ENCODE measurements at places on chromosomes 16 and 17.

GRCh38 chr16:23339787-23340186 lies 37.7 kb downstream of the SCNN1B start:
- DNase-seq = no peak

GRCh38 chr17:79294459-79295071 lies 219.9 kb downstream of the ENGASE start:
- peak; percentile 35 for DNase-seq

DNA sequence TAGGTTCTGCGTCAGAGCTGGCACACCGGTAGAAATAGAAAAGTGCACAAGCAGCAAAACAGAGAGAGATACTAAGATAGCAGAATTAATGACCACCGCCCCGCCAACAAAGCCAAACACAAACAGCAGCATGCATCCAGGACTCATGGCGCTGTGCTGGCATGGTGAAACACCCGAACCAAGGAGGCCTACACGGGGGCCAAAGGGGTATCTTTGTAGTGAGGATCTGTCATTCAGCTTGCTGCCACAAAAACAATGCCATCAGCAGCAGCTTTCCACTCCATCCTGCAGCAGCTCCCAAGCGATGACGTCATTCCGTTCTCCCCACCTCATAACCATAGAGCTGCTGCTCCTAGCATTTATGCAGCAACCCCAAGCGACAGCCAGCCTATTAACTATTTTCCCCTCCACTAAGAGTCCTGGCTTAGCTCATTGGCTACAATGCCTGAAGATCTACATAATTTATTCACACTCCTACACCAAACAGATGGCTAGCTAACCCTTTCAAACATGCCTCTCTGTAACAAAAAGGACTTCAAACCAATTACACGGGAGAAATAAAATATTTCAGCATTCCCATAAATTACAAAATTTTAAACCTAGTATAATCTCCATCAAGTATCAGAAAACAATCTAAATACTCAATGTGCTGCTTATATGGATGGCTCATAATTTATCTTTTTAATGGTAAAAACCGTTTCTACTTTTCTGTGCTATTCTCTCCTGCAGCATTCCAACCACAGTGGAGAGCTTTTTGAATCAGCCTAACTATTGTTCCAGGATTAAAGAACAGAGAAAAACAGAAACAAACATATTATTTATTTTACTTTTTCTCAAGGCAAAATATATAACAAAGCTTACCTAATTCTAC lies 73.9 kb downstream of the SPAG9 start:
- DNase-seq = no peak

DNA sequence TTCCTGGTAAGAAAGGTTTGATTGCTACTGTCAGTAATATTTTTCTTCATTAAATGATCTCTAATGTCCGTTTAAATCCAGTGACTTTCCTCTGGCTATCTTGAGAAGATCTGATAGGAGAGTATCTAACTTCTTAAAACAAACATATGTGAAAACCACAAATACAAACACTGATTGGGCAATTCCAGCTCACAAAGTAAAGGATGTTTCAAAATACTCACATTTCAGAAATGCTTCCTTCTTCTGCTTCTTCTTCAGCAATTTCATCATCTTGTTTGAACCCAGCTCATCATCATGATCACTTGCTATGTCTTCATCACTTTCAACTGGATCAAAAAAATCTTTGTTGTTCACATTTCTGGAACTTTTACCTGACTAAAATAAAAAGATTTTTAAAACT lies 64.3 kb upstream of the RBL2 start:
- no peak for DNase-seq

GRCh38 chr17:79338152-79338551 lies 263.5 kb downstream of the ENGASE start:
- no peak for DNase-seq

DNA sequence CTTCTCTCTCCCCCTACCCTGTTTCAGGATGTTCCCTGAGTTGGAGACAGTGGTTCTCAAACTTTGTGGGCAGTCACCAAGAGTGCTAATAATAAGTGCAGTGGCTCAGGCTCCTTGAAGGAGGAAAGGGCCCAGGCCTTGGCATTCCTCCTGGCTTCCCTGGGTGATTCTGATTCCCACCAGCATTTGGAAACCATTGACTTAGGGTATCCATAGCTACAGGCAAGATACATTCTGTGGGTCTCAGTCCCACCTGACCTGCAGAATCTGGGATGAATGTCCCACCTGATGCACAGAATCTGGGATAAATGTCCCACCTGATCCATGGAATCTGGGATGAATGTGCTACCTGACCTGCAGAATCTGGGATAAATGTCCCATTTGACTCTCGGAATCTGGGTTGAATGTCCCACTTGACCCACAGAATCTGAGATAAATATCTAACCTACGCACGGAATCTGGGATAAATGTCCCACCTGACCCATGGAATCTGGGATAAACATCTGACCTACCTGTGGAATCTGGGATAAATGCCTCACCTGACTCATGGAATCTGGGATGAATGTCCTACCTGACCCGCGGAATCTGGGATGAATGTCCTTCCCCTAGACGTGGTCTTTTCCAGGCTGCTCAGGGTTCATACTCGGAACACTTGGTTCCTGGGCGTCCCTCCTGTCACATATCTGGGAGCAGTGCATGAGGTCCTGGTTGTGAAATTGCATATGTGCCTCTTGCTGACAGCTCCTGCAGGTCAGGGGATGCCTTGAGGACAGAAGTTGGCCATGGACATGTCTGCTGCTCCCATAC lies 136.7 kb upstream of the HS3ST2 start:
- no peak for DNase-seq

GRCh38 chr17:8890671-8891070 lies 23.2 kb upstream of the PIK3R6 start:
- DNase-seq = no peak

DNA sequence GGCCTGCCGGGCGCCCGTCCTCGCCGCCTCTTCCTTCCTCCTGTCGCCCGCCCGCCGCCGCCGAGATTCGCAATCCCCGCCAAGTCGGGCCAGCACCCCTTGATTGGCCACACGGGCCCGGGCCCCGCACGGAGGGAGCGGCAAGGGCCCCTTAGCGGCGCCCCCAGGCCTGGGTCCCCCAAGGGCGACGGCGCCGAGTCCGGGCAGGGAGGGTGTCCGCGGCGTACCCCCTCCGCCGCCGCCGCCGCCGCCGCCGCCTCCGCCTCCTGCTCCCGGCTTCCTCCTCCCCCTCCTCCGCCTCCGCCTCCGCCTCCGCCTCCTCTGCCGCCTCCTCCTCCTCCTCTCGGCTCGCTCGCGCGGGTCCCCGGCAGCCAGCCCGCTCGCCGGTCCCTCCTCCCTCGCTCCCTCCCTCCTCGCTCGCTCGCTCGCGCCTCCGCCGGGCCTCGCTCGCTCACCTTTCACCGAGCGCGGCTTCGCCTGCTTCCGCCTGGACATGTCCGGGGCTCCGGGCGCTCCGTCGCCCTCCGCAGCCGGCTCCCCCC lies 561 bp downstream of the ZNF423 start:
- peak; percentile 87 for DNase-seq

DNA sequence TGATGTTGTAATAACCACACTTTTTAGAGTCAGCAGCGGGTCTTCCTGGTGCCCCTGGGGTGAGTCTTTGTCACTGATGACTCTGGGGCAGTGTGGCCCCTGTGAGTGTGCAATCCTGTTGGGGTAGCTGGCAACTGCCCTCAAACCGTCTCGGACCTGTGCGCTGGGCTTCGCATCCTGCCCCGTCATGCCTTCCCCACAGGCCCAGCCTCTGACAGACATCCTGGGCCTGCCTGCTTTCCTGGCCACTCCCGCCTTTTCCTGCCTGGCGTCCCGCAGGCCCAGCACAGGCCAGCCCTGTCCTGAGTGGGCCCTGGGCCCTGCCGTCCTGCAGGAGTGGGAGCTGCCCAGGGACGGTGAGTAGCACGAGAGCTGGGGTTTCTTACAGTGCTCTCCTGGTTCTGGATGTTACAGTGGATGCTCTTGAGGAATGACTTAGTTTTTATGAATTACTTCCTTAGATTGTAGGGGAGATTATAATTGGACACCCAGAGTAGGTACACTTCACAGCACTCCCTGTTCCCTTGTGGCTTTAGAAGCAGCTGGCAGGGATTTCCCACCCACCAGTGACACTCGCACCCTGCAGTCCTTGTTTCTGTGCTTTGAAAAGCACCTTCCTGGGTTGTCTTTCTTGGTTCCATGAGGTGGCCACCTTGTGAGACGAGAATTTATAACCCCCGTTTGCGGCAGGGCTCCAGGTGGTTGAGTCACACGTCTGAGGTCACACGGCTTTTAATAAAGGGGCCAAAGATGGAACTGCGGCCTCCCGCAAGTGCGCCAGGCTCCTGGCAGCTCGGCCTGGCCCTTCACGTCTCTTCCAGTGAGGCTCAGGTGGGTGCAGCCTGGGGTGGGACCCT lies 50.0 kb upstream of the CAPN15 start:
- peak; percentile 68 for DNase-seq

DNA sequence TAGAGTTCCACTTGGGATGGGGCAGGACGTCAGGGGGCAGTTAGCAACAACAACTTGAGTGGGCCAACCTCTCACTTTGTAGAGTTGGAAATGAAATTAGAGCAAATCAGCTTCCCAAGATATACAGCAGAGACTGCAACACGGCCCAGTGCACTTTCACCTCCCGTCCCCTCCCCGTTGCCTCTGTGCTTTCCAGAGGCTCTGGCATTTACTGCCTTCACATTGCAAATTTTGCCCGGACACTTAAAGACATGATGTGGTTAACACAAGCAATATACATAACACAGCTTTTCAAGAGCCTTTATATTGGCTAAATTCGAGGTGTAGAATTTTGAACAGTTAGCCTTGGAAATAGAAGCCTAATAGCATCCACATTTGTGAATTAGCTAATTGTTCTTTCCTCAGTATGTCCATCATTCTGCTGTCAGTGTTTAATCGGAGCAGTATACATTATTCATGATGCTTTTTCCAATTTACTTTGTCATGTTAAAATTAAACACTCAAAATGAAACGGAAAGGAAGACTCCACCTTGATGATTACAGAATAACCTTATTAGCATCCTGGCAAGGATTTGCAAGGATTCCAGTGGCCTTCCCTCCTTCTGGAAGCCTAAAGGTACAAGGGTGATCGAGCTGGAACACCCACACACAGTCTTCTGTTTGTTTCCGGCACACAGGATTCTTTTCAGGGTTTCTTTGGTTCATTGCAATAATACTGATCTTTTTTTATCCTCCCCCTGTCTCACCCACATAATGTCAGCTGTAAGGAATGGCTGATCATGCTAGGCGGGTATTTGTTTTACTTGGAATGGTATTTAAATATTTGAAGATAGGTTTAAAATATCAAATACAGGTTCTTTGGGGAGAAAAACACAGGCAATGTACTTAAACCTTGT lies 190.9 kb upstream of the CACNG5 start:
- no peak for DNase-seq

- DNase-seq = no peak
Observed at GRCh38 chr16:71709229-71709781, 15.2 kb downstream of the PHLPP2 start.

- no peak for DNase-seq
Observed at GRCh38 chr17:38324772-38325171, 19.0 kb downstream of the GPR179 start.

GRCh38 chr17:56326001-56326359 lies 172.7 kb downstream of the ANKFN1 start:
- DNase-seq = no peak

GRCh38 chr17:62193249-62193648 lies 128.2 kb upstream of the MED13 start:
- DNase-seq = no peak

- DNase-seq = no peak
Observed at GRCh38 chr17:411421-412120, 59.0 kb upstream of the RPH3AL start.

- no peak for DNase-seq
Observed at GRCh38 chr17:76691379-76692191, 19.2 kb downstream of the MXRA7 start.

GRCh38 chr16:466651-467050 lies 41.2 kb downstream of the RAB11FIP3 start:
- no peak for DNase-seq

GRCh38 chr17:2899906-2900305 lies 103.7 kb downstream of the RAP1GAP2 start:
- DNase-seq = no peak

DNA sequence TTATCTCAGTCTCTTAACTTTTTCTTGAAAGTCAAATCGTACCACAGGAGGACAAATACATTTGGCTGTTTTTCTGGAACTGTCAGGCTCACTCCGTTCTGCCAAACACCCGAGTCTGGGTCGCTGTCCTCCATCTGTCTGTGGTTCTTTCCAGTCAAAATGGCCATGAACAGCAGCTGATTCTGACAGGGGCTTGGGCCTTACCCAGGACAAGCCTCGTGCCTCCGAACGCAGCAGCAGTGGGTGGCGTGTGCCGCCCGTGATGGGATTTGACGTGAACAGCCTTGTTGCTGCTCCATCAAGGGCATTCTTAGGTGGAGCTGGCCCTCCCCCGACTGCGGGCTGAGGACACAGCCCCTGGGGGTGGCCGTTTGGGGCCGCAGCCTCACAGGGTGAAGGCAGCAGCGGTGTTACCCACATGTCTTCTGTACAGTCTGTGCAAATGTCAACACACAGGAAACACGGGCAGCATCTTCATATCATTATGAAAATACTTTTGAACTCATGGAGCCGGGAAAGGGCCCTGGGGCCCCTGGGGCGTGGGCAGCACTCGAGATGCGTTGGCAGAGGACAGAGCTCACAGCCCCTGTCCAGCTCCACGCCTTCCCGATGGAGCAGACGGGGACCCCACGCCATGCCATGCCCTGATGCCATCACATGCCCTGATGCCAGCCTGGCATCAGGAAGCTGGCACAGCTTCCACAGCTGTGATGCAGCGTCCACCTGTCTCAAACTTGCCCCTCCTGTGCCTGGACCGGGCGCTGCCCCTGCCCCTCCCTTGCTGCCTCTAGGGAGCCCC lies 8.6 kb upstream of the ACSF3 start:
- no peak for DNase-seq

GRCh38 chr17:49634485-49634860 lies 43.4 kb downstream of the SPOP start:
- no peak for DNase-seq

- no peak for DNase-seq
Observed at GRCh38 chr17:43545383-43545632, 832 bp downstream of the ETV4 start.

DNA sequence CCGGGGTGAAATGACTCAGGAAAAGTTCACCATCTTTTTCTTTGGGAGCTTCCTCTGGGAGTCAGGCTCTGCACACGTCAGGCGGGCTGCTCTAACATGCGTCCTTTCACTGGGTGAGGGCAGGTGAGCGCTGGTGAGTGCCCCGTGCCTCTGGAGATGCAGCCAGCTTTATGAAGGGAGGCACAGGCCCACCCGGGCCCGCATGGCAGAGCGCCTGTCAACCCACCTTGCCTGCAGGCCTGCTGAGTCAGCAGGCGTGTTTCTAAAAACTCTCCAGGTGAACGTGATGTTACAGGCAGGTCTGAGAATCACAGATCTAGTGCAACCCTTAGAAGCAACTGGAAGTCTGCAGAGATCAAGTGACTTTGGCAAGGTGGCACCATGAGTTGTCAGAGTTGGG lies 18.4 kb downstream of the MAP1LC3B start:
- no peak for DNase-seq

- no peak for DNase-seq
Observed at GRCh38 chr16:25812215-25812614, 120.5 kb downstream of the HS3ST4 start.

Measured in GM12865 (cell line).